Activated B cell treated with CpG ODN at 0.5 μM for 24 hours (primary cell): ENCODE measurements at places on chromosomes 6 and 20.

GRCh38 chr6:98812220-98812619 lies 22.2 kb upstream of the POU3F2 start:
- H3K36me3 ChIP-seq, result no peaks in the 10 kb centered on the region
- no peaks in the 10 kb centered on the region for H3K4me1 ChIP-seq
- H3K27me3 ChIP-seq, result peaks cover 14% of the 10 kb centered on the region
- DNase-seq, result no peak
- no peak overlapping the region for H3K27ac ChIP-seq

- no peak overlapping the region for H3K4me3 ChIP-seq
- H3K27me3 ChIP-seq, result peaks cover 12% of the 10 kb centered on the region
- H3K27ac ChIP-seq, result no peak overlapping the region
- no peak for DNase-seq
Measured at GRCh38 chr6:12977806-12978205, 261.2 kb downstream of the PHACTR1 start.

DNA sequence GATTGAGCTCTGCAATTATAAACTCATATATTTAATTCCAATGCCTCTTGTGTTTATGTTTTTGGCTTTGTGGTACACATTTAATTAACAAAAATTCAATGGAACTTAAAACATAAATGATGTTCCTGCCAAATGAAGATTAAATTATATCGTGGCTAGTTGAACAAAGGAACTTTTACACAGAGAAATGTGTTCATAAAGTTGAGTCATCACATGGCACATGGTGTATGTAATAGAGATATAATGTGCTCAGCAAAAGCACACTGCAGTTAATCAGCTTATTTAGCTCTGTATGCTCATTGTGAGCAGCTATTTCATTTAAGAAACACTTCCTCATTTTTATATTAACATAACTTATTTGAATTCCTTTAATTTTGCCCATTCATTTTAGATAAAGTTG lies 1295.6 kb upstream of the CITED2 start:
- DNase-seq, result no peak
- no peak overlapping the region for H3K27ac ChIP-seq

DNA sequence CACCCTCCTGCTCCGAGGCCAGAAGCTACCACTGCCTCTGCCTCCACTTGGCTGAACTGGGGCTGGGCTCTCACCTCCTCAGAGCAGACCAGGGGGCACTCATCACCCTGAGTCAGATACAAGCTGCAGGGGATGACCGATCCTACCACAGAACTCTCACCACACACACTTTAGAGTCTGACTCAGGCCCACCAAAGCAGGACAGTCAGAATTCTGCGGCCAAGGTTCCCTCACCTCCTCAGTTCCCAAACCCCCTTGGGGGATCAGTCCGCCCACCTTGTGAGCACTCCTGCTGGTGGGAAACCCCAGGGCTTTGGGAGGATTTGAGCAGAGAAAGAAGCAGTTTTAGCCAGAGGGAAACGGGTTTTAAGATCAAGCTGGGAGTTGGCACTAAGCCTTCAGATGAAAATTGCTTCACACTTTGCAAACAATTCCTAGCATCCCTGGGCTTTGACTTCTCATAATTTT lies 587.8 kb upstream of the JAG1 start:
- DNase-seq, result no peak
- H3K4me1 ChIP-seq, result no peaks in the 10 kb centered on the region
- no peaks in the 10 kb centered on the region for H3K36me3 ChIP-seq
- H3K4me3 ChIP-seq, result no peak overlapping the region

GRCh38 chr6:42877695-42878094 lies 1.7 kb upstream of the RPL7L1 start:
- H3K4me3 ChIP-seq, result no peak overlapping the region
- DNase-seq, result no peak
- peaks cover 22% of the 10 kb centered on the region for H3K4me1 ChIP-seq
- peak overlapping the region; percentile 24 for H3K27ac ChIP-seq
- peaks cover 25% of the 10 kb centered on the region for H3K36me3 ChIP-seq

DNA sequence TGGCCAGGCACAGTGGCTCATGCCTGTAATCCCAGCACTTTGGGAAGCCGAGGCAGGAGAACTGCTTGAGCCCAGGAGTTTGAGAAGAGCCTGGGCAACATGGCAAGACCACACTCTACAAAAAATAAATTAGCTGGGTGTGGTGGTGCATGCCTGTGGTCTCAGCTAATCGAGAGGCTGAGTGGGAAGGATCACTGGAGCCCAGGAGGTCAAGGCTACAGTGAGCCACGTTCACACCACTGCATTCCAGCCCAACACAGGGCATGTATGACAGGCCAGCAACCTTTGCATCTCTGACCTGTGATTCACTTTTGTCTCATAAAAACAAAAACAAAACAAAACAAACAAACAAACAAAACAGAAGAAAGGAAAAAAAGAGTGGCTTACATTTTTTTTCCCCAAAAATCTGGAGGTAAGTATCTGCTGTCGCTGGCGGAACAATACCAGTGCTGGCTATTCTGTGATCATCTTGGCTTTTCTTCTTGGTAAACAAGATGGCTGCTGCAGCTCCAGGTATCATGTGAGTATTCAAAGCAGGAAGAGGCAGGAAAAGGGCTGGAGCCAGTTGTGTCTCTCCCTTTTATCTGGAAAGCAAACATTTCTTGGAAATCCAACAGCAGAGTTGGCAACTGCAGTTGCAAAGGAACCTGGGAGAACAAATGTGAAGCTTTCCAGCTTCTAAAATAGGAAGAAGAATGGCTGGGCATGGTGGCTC lies 40.4 kb upstream of the ZMYND8 start:
- no peak overlapping the region for H3K4me3 ChIP-seq
- H3K27ac ChIP-seq, result no peak overlapping the region
- peaks cover 11% of the 10 kb centered on the region for H3K36me3 ChIP-seq
- H3K4me1 ChIP-seq, result peaks cover 22% of the 10 kb centered on the region
- no peaks in the 10 kb centered on the region for H3K27me3 ChIP-seq

GRCh38 chr6:160790028-160790792 lies 88.2 kb downstream of the PLG start:
- peak overlapping the region; percentile 59 for H3K27ac ChIP-seq
- H3K36me3 ChIP-seq, result no peaks in the 10 kb centered on the region
- DNase-seq, result no peak
- no peak overlapping the region for H3K4me3 ChIP-seq
- H3K27me3 ChIP-seq, result no peaks in the 10 kb centered on the region

GRCh38 chr20:40688129-40689099 lies 622 bp downstream of the MAFB start:
- DNase-seq, result no peak
- peaks cover 71% of the 10 kb centered on the region for H3K27me3 ChIP-seq
- peak overlapping the region; percentile 58 for H3K4me3 ChIP-seq
- no peak overlapping the region for H3K27ac ChIP-seq
- H3K4me1 ChIP-seq, result peaks cover 19% of the 10 kb centered on the region
- no peaks in the 10 kb centered on the region for H3K36me3 ChIP-seq

- no peaks in the 10 kb centered on the region for H3K27me3 ChIP-seq
- no peak for DNase-seq
- no peak overlapping the region for H3K4me3 ChIP-seq
- H3K27ac ChIP-seq, result no peak overlapping the region
Measured at GRCh38 chr6:74588094-74588832, 617.6 kb downstream of the COL12A1 start.

DNA sequence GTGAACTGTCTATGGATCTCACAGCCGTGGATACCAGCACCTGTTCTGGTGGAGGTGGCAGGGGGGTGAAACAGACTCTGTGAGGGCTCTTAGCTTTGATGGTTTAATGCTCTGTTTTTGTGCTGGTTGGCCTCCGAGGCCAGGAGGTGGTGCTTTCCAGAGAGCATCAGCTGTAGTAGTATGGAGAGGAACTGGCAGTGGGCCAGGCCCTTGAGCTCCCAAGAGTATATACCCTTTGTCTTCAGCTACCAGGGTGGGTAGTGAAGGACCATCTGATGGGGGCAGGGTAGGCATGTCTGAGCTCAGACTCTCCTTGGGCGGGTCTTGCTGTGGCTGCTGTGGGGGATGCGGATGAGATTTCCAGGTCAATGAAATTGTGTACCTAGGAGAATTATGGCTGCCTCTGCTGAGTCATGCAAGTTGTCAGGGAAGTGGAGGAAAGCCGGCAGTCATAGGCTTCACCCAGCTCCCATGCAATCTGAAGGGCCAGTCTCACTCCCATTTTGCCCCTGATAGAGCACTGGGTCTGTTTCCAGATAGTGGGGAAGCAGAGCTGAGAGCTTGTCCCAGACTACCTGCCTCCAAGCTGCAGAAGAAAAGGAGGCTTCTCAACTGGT lies 102.7 kb upstream of the AHI1 start:
- DNase-seq, result no peak
- no peak overlapping the region for H3K27ac ChIP-seq
- H3K36me3 ChIP-seq, result no peaks in the 10 kb centered on the region
- no peak overlapping the region for H3K4me3 ChIP-seq

DNA sequence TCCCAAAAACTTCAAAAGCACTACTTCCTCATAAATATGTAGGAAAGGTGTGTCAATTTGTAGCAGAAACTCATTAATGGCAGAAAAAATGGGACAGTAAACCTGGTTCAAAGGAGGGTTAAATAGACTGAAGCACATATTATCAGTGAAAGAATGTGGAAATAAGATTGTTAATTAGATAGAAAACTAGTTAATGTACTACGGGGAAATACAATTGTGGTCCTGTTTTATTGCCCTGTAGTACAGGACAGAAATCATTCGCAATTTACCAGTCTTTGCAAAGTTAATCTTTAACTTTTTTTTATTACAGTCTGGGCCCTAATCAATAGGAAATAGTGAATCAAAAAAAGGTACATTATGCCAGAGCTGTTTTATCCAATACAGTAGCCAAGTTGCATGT lies 82.0 kb upstream of the PAK5 start:
- H3K27me3 ChIP-seq, result peaks cover 3% of the 10 kb centered on the region
- H3K36me3 ChIP-seq, result no peaks in the 10 kb centered on the region
- peaks cover 16% of the 10 kb centered on the region for H3K4me1 ChIP-seq
- H3K27ac ChIP-seq, result no peak overlapping the region
- DNase-seq, result no peak
- H3K4me3 ChIP-seq, result no peak overlapping the region

DNA sequence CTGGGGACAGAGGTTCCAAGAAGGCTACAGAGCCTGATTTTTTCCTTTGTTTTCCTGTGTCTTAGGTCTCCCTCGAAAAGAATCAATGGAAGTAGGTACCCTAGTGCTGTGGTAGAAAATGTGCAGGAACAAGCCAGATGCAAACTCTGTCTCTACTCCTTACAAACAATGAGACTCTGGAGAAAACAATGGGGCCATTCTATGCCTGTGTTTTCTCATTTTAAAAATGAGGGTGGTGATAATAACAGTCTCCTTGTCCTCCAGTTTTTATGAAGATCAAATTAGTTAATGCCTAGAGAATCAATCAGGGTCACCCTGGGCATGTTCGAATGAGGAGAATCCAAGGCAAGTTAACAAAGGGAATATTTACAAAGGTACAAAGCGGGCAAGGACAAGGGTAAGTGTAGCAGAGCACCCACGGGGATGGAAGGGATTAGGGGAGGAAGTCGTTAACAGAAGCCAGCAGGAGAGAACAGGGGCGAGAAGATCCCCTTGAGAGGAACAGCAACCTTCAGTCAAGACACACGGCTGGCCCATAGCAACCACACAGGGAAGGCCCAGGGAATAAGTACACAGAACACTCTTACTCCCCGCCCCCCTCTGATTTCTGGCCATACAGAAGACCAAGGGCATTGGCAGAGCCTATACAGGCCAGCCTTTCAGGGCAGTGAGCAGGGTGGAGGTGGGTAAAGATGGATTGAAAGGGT lies 342.8 kb downstream of the PTPRT start:
- H3K27ac ChIP-seq, result no peak overlapping the region
- no peaks in the 10 kb centered on the region for H3K27me3 ChIP-seq
- no peaks in the 10 kb centered on the region for H3K4me1 ChIP-seq
- no peak for DNase-seq
- no peaks in the 10 kb centered on the region for H3K36me3 ChIP-seq

DNA sequence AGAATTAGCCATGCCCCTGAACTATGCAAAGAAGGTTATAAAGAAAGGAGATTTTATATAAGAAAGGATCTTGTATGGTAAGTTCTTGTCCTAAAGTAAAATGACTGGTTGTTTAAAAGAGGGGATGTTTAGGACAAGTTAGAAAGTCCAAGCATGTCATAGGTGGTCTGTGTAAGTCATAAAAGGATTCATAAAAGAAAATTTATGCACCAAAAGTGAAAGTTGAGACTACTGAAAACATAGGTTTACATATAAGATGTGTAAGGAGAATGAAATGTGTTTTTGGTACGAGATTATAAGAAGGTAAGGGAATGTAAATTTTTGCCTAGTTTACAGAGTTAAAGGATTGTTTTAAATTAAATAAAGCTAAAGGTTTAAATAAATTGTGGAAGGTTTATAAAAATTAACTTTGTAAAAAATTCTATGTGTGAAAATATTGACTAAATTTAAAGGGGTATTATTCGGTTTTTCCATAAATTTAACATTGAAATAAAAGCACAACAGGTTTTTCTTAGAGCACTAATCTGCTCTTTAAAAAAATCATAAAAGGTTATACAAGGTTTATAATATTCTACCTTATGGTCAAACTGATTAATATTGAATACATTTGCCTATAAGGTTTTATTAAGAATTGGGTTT lies 93.6 kb upstream of the UST start:
- no peak overlapping the region for H3K27ac ChIP-seq
- no peak for DNase-seq
- H3K36me3 ChIP-seq, result no peaks in the 10 kb centered on the region

DNA sequence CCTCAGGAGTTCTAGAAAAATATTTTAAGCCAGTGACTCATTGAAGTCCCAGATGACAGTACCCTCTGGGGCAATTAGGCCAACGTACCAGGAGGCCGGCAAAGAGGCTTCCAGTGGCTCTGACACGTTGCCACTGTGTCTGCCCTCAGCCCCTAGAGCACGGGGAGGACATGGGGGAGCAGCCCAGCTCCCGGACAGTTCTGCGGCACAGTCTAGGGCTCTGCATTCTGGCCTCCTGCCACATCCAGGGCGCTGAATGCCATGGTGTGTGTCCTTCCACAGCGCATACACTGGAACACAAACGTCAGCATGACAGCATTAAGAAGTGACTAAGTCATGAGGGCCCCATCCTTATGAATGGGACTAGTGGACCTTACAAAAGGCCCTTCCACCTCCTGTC lies 156.2 kb downstream of the RNASET2 start:
- no peak overlapping the region for H3K27ac ChIP-seq
- no peaks in the 10 kb centered on the region for H3K27me3 ChIP-seq
- peaks cover 3% of the 10 kb centered on the region for H3K36me3 ChIP-seq
- no peak for DNase-seq
- H3K4me1 ChIP-seq, result no peaks in the 10 kb centered on the region

- peak overlapping the region; percentile 41 for H3K27ac ChIP-seq
- H3K36me3 ChIP-seq, result no peaks in the 10 kb centered on the region
- no peaks in the 10 kb centered on the region for H3K27me3 ChIP-seq
- peak; percentile 32 for DNase-seq
Measured at GRCh38 chr20:25750765-25751696, 54.4 kb upstream of the ZNF337 start.
